Progenitor cell of endocrine pancreas (in vitro differentiated cells): ENCODE measurements at places on chromosomes 5 and 9.

DNA sequence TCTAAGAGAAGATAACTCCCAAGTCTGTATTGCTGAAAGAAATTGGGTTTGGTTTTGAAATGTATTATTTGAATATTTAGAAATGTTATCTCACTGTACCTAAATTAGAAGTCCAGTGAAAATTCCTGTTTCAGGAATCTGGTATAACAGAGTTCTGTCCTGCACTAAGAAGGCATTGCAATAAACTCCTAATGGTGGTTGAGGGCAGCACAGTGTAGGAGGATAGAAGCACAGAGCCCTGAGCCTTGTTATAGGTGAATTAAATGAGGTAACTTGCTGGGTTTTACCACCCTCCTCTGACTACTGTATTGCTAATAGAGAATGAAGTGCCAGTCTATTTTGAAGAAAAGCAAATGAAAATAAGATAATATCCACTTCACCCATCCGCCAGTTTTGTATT, 143.4 kb downstream of the CD180 start:
- DNase-seq, result no peak

- no peak for DNase-seq
These were observed 166.6 kb upstream of the GAS1 start for GRCh38 chr9:87113874-87114273.

DNA sequence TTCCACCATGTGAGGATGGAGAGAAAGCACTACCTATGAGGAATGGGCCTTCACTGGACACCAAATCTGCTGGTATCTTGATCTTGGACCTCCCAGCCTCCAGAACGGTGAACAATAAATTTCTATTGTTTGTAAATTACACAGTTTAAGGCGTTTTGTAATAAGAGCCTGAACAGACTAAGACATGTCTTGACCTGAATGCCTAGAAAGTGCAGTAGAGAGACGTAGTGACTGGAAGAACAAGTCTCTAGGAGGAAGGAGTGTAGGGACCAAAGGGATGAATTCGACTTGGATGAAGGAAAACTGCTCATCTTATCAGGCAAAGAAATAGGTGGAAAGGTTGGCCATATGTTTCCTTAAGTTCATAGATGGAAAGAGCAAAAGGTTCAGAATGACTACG, 309.8 kb upstream of the RGMB start:
- no peak for DNase-seq

DNA sequence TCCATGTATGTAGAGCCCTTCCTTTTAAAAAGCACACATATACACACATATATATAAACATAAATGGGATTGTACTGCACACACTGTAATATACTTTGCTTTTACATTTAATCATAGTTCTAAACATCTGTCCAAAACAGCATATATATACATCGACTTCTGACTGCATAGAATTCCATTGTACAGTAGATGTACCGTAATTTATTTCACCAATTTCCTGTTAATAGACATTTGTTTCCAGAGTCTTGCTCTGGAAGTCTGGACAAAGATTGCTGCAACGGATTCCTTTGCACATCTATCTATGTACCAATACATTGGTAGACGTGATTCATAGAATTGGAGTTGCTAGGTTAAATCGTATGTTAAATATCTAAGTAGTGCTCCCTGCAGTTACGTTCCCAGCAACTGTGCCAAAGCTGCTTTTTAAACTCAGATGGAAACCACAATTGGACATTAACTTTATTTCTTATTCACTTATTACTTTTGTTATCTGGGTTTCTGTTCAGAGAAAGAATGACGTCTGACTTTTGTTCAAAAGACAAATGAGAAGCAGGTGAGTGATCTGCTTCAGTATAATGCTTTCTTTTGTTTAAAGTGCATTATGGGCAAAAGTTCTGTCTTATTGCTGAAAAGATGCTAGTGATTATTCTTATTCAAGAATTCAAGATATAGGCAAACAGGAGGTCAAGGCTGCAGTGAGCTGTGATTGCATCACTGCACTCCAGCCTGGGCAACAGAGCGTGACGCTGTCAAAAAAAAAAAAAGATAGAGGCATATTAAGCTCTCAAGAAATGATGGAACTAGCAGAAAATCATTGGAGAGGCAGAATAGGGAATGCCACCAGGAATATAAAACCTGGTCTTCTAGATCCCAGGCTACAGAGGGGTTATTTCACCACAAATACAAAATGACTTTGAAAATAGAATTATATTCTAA, 138.2 kb downstream of the FGF1 start:
- DNase-seq, result no peak

DNA sequence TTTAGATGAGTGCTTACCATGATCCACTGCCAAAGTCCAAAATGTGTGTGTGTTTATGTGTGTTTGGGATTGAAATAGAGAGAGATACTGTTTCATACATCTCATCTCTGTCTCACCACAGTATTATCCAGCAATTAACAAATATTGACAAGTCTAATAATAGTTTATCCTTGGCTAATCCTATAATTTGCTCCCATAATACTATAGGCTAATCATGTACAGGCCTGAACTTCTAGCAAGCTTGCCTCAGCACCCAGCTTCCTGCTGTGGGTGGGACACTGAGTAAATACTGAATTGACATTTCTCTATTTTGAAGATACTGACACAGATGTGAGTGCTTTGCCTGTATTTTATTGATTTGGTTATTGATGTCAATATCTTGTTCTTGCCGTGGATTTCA, 35.3 kb upstream of the KCNV2 start:
- no peak for DNase-seq

DNA sequence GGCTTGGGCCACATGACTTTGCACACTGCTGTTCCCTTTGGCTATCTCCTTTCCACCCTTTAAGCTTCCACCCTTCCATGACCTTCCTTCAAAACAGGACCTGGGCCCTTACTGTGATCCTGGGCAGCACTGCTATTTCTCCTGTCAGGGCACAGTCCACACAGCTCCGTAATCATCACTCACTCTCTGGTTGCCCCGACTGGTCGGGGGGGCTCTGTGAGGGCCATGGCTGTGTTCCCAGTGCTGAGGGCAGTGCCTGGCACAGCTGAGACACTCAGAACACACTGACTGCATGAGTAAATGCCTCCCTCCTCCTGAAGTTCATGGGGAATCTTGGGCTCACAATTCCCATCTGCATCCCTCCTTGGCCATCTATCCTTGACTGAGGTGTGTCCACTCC, 12.2 kb downstream of the TRAF1 start:
- DNase-seq, result no peak

- DNase-seq, result no peak
These were observed 43.4 kb upstream of the CDKN2B start for GRCh38 chr9:22052376-22052945.
